ENCODE measurements at places on chromosomes 5 and 9. TPM values are rescaled to one million over a fixed set of nuclear protein-coding genes. Genes with fewer than 3 reads are reported as not detected.

GFI1B gene
- not detected for total RNA-seq

PCDHB12 gene
- 0.59 TPM for total RNA-seq

- H3K4me1 ChIP-seq = no peaks in the 10 kb centered on the region
- no peaks in the 10 kb centered on the region for H3K36me3 ChIP-seq
- H3K4me3 ChIP-seq = no peak overlapping the region
- no peak overlapping the region for H3K27ac ChIP-seq
- DNase-seq = no peak
Observed at GRCh38 chr9:6884101-6884500, 126.3 kb downstream of the KDM4C start.

PSMB7 gene
- total RNA-seq = 136 TPM

SPINK4 gene
- total RNA-seq = not detected

- no peaks in the 10 kb centered on the region for H3K4me1 ChIP-seq
- no peak overlapping the region for H3K4me3 ChIP-seq
- H3K36me3 ChIP-seq = no peaks in the 10 kb centered on the region
Observed at GRCh38 chr9:33430942-33431341, 16.5 kb downstream of the AQP3 start.

- DNase-seq = no peak
- peaks cover 37% of the 10 kb centered on the region for H3K4me1 ChIP-seq
- no peaks in the 10 kb centered on the region for H3K36me3 ChIP-seq
- no peak overlapping the region for H3K27ac ChIP-seq
Observed at GRCh38 chr5:120447706-120448239, 16.3 kb upstream of the PRR16 start.

DNA sequence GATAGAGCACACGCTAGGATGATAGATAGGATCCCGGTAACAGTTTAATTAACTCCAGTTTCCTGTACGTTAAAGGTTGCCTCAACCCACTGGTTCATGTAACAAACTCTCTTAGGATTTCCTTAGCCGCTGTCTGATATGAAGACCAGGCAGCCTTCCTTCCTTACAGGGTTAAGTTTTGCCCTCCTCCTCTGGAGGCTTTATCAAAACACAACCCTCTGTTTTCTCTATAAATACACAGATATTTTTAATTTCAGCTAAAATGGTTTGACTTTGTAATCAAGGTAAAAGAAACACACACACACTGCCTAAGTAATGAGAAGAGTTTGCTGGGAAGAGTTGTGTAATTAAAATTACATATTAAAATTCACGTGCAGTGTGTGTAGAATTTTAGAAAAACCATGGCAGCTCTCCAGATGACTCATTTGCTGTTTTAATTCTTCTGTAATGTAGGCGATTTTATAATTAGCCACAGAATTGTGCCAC is 369.8 kb downstream of the CSNK1G3 start:
- DNase-seq = no peak
- H3K4me3 ChIP-seq = peak overlapping the region; percentile 26
- H3K4me1 ChIP-seq = peaks cover 16% of the 10 kb centered on the region
- no peak overlapping the region for H3K27ac ChIP-seq

ROPN1L gene
- total RNA-seq = 0.59 TPM

GRCh38 chr5:171858303-171858702 is 72.7 kb downstream of the SMIM23 start:
- H3K4me1 ChIP-seq = peaks cover 15% of the 10 kb centered on the region
- no peaks in the 10 kb centered on the region for H3K27me3 ChIP-seq
- peak; percentile 34 for DNase-seq
- H3K36me3 ChIP-seq = peaks cover 6% of the 10 kb centered on the region

MEIKIN gene
- not detected for total RNA-seq

DNA sequence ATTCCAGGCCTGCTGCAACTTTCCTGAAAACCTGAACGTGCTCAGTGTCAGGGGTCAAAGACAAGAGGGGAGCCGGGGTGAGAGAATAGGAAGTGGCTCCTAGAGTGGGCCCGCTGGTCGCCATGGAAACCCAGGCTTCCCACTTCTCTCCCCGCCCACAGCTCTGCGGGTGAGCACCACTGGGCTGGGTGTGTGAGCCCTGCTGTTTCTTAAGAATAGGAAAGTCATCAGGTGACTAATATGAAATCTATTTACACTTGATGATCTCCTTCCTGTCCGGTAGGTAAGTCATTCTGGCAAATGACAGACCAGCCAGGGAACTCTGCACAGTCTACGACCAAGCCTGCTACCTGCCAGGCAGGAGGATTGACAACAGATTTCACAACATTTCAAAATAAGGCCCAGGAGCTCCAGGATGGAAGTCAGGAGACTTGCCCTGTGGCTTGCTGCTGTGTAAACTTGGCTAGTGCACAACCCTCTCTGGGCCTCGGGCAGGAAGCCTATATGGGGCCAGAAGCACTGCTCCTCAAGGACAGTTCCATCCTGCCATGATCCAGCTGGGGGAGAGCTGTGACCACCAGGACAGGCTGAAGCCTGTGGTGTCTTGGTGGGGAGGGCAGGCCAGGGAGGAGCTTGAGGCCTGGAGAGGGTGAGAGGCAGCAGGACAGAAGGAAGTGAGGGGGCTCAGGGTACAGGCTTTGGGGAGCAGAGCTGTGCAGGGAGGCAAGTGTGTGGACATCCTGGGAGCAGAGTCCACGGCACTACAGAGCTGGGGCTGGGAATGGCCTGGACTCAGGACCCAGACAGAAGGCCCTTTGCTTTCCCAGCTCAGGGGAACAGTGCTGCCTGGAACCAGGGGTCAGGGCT is 60.6 kb downstream of the SHB start:
- no peaks in the 10 kb centered on the region for H3K27me3 ChIP-seq
- H3K4me1 ChIP-seq = peaks cover 31% of the 10 kb centered on the region
- H3K36me3 ChIP-seq = peaks cover 10% of the 10 kb centered on the region

All from osteoblast (primary cell).